ENCODE measurements at places on chromosomes 13 and 19.
A peak's percentile ranks its signal among the peaks of the same experiment; 100 is the strongest.

DNA sequence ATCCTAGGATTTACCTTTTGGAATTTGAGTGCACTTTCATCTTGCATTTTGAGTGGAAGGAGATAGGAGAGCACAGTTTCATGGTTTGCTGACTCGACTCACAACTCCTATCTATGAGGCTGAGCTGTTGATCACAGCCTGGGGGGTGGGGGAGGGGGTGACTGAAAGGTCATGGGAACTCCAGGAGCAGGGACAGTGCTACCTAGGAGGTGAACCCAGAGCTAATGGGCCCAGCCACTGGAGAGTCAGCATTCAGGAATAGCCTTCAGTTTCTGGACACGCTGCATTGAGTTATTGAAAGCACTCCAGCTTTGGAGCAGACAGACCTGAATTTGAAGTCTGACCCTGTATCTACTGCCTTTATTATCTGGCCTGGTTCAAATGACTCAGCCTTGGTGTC, 339.9 kb downstream of the SLC7A1 start:
- DNase-seq = no peak

- no peak for DNase-seq
These were observed 295.8 kb downstream of the TEX29 start for GRCh38 chr13:111616203-111616602.

GRCh38 chr19:46426506-46427162, 2.1 kb downstream of the PNMA8C start:
- no peak for DNase-seq

DNA sequence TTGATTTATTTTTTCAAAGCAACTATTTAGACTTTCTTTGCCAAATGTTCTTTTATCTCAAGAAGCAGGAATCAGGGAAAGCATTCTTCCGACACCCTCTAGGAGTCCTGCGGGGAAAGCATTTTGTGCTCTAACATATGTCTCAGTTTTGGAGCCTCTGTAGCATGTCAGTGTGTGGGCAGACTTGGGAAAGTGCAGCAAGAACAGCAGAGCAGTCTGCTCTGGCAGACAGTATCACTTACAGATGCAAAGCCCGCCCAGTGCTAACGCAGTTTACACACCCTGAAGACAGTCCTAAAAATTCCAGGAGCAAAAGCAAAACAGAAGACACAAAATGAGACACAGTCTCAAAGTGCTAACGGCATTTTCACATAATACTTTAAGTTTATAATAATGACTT, 393.5 kb downstream of the KLF12 start:
- no peak for DNase-seq

DNA sequence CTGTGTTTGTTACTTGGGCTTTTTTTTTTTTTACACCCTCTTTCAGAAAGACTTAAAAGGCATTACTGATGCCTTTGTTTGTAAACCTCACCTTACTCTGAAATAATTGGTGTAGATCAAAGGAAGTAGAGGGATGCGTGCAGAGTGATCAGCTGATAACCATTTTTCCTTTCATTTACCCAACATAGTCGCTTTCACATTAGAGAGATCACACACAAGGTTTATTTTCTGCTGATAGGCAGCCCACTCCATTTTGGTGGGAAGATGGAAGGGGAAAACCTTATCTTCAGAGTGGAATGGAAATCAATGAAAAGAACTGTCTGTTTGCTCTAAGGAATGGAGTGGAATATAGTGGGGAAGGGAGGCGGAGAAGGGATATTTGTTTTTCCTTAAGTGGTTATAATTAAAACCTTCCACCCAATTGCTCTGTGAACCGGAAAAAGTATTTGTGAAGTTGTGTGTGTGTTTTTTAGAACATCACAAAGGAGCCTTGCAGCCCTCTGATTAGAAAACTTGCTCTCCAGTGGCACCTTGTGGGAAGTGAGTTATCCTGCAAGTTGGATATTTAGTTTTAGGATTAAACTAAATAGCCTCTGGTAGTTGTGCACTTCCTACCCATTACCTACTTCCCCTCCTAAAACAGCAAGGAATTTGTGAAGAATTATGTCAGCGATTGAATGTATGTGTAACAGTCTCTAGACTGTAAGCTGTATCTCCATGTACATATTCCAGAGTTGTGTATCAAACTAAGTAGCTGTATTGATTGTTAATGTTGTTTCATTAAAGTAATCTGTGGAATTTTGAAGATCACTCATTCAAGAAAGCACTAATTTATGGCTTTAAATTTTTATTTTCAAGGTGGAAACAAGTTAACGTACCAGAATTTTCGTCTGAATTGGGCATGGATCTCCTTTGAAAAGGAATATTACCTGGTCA, 76.8 kb downstream of the FREM2 start:
- no peak for DNase-seq

DNA sequence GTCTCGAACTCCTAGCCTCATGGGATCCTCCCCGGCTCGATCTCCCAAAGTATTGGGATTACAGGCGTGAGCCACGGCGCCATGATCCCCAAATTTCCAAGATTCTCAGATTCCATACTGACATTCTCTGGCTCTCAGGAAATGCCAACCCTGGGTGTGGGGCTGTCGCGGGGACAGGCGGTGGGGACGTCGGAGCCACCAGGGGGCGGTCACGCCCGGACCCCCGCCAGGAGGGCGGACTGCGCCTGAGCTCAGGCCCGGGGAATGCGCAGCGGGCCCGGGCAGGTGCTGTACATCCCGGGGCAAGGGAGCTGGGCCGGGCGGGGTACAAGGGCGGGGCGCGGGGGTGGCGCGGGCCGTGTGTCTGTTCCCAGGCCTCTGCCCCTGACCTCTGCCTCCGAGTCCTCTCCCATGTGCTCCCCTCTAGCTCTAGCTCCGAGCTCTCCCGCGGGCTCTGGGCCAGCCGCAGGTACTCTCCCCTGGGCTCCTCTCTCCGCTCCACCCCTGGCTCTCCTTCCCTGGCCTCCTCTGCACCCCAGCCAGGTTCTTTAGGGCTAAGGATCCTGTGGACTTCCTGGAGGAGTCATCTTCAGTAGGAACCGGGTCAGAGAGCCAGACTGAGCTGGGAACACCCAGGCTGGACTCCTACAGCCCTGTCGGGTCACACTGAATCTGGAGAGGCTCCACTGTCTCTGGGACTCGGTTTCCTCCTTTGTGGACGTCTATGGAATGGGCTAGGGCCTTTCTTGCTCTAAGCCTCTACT, 2.4 kb downstream of the PPP1R13L start:
- peak; percentile 5 for DNase-seq

GRCh38 chr19:4985551-4985991, 16.7 kb downstream of the KDM4B start:
- DNase-seq = no peak

- DNase-seq = no peak
These were observed 10.4 kb downstream of the DEDD2 start for GRCh38 chr19:42206871-42207755.

DNA sequence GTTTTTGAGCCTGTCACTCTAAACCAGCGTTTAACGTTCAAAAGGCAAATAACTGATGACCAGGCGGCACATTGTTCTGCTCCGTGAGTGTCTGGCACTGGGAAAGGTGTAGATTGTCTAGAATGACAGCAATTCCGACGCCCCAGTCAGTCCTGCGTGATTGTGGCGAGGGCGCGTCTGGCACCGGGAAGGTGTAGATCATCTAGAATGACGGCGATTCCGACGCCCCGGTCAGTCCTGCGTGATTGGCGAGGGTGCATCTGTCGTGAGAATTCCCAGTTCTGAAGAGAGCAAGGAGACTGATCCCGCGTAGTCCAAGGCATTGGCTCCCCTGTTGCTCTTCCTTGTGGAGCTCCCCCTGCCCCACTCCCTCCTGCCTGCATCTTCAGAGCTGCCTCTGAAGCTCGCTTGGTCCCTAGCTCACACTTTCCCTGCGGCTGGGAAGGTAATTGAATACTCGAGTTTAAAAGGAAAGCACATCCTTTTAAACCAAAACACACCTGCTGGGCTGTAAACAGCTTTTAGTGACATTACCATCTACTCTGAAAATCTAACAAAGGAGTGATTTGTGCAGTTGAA, 26.1 kb upstream of the NDUFS7 start:
- DNase-seq = no peak

DNA sequence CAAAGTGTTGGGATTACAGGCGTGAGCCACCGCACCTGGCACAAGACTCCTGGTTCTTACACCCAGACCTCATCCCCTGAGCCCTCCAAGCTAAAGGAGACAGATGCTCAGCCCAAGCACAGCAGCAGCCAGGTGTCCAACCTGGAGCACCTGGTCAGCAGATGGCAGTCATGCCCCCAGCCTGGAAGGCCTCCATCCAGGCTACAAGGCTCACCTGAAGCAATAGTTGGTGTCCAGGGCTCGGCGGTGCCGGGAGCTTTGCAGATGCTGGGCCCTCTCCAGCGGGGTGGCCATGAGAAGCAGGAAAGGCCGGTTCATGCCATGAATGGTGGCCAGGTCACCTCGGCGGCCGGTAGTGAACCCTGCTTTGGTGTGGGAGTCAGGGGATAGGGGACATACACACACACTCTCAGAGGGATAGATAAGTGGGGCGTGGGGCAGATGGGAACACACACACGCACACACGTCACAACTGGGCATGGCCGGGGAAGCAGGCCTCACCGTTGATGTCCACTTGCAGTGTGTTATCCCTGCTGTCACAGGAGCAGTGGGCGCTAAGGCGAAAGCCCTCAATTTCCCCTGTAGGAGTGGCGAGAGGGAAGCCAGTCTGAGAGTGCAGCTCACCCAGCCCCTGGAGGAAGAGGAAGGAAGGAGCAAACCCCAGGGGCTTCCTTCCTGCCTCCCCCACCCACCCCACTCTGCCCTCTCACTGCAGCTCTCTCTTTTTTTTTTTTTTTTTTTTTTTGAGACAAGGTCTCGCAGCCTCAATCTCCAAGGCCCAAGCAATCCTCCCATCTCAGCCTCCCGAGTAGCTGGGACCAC, 11.8 kb downstream of the TGFB1 start:
- DNase-seq = no peak

- DNase-seq = no peak
These were observed 17.7 kb upstream of the SEMA6B start for GRCh38 chr19:4577020-4577782.

DNA sequence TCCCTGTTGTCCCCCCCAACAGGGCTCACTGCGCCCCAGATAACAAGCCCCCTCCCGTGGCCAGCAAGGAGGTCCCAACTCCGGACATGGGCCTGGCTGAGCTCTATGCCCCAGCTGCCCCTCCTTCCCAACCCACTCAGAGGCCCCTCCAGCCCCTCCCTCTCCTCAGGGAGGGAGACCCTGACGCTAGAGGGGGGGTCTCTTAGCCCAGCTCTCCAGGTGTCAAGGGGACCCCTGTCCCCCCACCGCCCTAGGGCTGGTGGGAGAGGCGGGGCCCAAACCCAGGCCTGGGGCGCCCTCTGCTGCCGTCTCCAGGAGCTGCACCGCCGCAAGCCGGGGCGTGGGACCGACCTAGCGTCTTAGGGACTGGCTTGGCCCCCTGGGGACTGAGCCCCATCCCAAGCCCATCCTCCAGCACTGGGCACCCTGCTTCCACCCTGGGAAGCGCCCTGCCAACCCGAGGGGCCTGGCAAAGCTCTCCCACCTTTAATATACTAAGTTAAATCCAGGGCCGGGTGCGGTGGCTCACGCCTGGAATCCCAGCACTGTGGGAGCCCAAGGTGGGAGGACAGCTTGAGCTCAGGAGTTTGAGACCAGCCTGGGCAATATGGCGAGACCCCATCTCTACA, 1.4 kb downstream of the GRIN3B start:
- DNase-seq = peak; percentile 42

DNA sequence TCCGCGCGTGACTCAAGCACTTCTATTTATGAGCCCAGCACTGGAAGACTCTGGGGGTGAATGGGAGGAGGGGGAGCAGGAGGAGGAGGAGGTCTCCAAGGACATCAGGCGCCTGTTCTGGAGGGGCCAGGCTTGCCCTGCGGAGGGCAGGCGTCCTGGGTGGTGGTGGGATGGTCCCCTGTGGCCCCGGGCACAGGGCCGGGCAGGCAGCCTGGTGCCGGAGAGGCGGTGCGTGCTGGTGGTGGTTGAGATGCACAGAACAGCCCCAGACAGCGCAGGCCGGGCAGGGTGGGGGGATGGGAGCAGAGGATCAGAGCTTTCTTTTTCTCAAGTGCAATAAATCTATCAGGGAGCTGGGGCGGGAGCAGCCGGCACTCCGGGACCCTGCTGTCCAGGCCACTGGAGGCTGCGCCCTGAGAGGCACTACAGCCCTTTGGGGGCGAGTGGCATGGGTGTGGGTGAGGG, 14.0 kb downstream of the NKPD1 start:
- DNase-seq = no peak

- no peak for DNase-seq
These were observed 450.8 kb downstream of the DCT start for GRCh38 chr13:94028650-94029049.

DNA sequence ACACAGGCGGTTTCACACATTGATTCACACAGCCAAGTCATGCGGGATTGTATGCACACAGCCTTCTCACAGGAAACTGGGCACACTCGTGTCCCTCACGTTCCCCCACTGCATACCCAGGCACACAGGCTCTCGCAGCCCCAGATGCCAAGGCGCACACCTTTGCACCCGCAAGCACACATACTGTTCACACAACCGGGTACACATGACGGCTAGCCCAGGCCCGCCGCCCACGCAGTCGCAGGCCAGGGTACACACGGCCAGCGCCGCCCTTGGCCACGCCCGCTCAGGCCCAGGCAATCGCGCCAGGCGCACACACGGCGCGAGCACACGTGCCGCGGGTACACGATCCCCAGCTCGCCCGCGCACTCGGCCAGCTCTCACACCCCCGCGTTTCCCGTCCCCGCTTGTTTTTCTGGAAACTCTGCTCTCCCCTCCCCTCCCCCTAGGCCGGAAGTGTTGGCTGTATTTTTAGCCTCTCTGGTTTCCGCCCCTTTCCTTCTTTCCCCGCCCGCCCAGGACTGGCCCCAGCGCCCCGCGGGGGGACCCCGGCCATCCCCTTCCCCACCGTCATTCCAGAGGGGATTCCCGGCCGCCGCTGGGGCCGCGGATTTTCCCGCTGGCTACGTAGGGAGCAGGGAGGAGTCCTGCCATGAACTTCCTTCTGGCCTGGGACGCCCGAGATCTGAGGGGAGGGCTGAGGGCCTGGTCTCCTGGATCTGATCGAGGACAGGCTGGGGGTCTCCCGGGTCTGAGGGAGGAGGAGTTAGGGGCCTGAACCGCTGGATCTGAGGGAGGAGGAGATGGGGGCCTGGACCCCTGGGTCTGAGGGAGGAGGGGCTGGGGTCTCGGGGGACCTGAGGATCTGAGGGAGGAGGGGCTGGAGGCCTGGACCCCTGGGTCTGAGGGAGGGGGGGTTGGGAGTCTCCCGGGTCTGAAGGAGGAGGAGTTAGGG, 4.0 kb upstream of the ZFP36 start:
- peak; percentile 95 for DNase-seq

Data from bone marrow (tissue), 2 donors.